ENCODE measurements at places on chromosomes 7 and 10. TPM values are rescaled to one million over a fixed set of nuclear protein-coding genes. Genes with fewer than 3 reads are reported as not detected.
A peak's percentile ranks its signal among the peaks of the same experiment; 100 is the strongest.

GRCh38 chr10:129942019-129942277 is 22.1 kb downstream of the EBF3 start:
- DNase-seq: peak; percentile 52
- no peak overlapping the region for H3K4me3 ChIP-seq
- H3K27me3 ChIP-seq: no peaks in the 10 kb centered on the region

The GBF1 gene
- total RNA-seq: 18.1 TPM

GRCh38 chr7:51234609-51235308 is 81.8 kb downstream of the COBL start:
- H3K36me3 ChIP-seq: no peaks in the 10 kb centered on the region
- H3K27ac ChIP-seq: no peak overlapping the region
- DNase-seq: no peak
- no peaks in the 10 kb centered on the region for H3K27me3 ChIP-seq

The KLHL7 gene
- total RNA-seq: 42.5 TPM

GRCh38 chr10:80132299-80133139 is at the start of gene PLAC9:
PLAC9 (plus strand) TSS chr10:80132730; CDS start chr10:80132763, 33 bp downstream.
- H3K4me1 ChIP-seq: peaks cover 18% of the 10 kb centered on the region
- no peaks in the 10 kb centered on the region for H3K36me3 ChIP-seq
- H3K27me3 ChIP-seq: peaks cover 8% of the 10 kb centered on the region
- H3K4me3 ChIP-seq: peak within 1 kb of the TSS; percentile 48
- DNase-seq: peak; percentile 62

Measured in sigmoid colon (tissue), 7 donors.